ENCODE measurements at places on chromosomes 6 and 20.

DNA sequence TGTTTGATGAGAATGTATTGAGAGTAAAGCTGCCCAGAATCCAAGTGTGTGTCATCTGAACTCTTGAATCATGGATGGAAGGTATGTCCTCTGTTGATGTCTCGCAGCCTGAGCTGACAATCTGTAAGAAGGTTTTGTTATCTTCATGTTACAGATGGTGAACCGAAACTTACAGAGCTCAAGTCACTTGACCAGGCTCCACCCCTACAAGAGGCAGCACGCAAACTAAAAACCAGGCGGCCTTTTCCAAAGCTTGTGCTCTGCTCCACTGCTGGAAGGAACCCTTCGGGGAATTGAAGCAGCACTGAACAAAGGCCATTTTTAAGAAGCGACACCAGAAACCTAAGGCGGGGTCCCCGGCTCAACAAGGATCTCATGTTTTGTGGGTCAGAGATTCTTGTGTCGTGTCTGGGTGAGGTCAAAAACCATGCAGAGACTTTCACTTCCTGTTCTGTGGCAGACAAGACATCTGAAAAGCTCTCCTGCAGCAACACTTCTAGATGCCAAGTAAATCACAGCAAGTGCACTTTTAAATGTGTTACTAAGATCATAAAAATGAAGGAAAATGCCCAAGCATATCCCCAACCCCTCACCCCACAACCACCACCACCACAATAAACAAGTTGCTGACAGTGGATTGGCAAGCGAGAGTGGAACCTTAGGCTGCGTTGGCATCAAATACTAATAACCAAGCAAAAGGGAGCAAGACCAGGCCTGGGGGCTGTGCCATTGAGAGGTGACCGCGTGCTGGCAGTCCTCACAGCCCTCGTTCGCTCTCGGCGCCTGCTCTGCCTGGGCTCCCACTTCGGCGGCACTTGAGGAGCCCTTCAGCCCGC lies 27.3 kb downstream of the NQO2 start:
- DNase-seq = no peak

DNA sequence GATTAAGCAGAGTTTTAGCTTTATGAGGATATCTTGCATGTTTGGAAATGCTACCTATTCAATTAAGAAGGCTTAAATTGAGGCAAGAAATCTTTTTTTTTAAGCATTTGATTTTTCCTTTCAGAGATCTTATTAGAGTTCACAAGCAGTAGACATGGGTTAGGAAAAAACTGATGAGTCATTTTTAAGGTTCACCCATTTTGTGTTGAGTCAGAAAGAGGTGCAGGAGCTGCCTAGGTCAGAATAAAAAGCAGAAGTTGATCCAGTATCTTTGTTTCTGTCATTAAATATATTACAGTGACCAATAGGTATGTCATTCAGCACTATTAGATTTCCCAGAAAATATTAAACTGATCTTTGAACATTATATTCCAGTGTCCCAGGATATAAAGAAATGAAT lies 306.8 kb downstream of the LMBRD1 start:
- no peak for DNase-seq

DNA sequence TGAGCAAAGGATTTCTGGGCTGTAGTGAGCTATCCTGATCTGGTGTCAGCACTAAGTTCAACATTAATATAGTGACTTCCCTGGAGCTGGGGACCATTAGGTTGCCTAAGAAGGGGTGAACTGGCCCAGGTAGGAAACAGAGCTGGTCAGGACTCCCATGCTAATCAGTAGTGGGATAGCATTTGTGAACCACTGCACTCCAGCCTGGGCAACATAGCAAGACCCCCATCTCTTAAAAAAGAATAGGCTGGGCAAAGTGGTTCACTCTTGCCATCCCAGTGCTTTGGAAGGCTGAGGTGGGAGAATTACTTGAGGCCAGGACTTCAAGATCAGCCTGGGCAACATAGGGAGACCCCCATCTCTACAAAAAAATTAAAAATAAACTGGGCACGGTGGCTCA lies 39.3 kb downstream of the BAK1 start:
- no peak for DNase-seq

- no peak for DNase-seq
Measured at GRCh38 chr6:13553646-13554045, 20.8 kb upstream of the SIRT5 start.

DNA sequence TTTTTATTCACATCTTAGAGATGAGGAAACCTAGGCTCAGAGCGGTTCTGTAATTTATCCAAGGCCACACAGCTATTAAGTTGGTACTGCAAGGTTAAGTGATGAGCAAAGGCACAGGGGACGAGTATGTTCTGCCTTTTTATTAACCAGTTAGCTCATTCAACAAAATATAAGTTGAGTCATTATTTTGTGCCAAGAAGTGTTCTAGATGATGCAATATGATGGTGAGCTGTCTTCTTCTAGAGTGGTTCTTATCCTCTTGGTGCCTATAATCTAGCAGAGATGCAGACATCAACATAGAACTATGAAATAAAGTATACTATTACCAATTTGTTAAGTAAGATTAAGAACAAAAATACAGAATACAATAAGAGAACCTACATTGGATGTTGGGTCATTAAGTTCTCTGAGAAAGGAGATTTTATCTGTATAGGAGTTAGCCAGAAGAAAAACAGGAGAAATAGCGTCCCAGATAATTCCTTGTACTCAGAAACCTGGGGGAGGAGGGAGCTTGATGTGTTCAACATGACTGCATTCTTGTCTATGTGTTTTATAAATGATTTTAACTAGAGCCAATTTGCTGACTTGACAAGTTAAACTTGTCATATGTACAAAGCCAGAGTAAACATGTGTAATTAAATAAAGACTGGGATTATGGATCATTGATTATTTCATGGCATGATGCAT lies 122.3 kb downstream of the TBXT start:
- DNase-seq = no peak

DNA sequence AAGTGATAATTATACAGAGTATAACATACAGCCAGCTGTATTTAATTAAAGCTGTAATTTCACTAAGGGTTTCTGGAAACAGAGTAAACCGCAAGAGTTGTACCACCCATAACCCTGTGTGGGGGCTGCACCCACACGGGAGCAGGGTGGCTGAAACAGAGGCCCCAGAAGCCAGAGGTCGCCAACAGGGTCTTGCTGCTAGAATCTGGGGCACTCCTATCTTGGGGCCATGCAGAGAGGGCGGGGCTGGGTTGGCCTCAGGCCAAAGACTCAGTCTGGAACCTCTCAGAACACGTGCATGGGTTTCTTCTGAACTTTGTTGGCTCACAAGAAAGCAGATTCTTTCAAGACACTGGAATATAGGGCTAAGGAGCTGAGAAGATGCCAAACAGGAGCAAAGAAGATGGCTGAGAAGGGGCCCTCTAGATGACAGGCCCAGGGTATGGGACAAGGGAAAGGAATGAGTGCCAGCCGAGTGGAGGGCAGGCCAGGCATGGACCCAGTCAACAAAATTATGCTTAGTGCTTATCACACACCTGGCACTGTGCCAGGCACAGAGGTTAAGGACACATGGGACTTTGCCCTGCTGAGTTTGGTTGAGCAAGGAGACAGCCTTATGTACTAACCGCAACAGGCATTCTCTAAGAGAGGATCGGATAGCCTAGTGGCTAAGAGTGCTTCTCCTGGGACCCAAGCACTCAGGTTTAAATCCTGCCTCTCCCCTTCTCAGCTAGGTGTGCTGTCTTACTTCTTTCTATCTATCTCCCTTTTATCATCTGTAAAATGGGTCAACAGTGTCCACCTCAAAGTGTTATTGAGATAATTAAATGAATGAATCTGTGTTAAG lies 96.6 kb upstream of the FOXP4 start:
- DNase-seq = no peak

GRCh38 chr20:46215913-46216707 lies 92.2 kb downstream of the CDH22 start:
- DNase-seq = peak; percentile 87

- no peak for DNase-seq
Measured at GRCh38 chr20:10792291-10792690, 118.5 kb upstream of the JAG1 start.

GRCh38 chr6:2876210-2877056 lies 26.7 kb downstream of the SERPINB9 start:
- peak; percentile 89 for DNase-seq

- DNase-seq = no peak
Measured at GRCh38 chr20:11754451-11754850, 163.2 kb upstream of the BTBD3 start.

- no peak for DNase-seq
Measured at GRCh38 chr6:34487536-34487935, 21.7 kb downstream of the PACSIN1 start.

DNA sequence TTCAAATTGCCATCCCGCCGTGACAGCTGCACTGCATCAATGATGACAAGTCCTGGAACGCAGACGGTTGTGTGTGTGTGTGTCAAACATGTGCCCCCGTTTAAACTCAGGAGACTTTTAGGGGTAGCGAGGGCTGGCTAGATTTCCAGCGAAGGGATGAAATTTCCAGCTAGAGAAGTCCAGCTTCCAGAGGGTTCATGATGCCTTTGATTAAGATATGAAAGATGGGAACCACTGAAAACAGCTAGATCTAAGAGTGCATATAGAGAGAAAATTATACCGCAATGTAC lies 644 bp downstream of the KIZ start:
- no peak for DNase-seq

DNA sequence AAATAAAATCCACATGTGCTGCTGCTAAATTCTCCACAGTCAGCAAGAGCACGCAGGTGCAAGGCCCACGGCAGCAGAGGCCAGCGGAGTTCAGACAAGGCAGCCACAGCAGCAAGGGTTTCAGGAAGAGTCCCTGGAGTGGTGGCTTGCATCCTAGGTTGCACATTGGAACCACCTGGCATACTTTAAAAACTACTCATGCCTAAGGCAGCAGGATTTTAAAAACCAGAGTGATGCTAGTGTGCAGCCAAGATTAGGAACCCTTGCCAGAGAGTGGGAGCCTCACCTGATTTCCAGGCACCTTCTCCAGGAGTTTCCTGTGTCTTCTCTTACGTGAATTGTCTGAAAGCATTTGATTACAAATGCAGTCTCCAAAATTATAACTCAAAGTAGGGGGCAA lies 104.0 kb upstream of the GPR6 start:
- no peak for DNase-seq

- DNase-seq = no peak
Measured at GRCh38 chr6:7882505-7883257, 27.9 kb downstream of the TXNDC5 start.

DNA sequence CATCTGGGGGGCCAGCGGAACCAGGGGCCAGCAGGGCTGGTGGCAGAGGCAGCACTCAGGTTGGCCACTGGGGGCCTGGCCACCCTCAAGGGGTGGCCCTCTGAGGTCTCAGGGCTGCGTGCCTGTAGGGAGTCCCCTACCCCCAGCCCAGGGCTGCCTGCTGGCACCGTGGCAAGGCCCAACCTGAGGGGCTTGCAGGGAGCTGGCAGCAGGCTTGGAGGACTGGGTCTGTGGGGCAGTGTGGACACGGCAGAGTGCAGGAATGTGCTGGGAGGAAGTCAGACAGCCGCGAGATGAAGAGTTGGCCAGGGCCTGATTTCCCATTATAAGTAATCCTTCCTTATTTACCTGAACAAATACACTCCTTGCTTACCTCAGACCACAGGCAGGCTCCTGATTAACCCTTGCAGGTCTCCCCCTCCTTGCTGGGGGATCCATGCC lies at the start of gene SPDEF:
SPDEF (minus strand) TSS at position 299 of the 441 bp plus-strand sequence. CDS start 11,874 bp downstream, outside the sequence.
- no peak for DNase-seq
